ENCODE measurements at places on chromosomes 3 and 15. TPM values are rescaled to one million over a fixed set of nuclear protein-coding genes. Genes with fewer than 3 reads are reported as not detected.

DNA sequence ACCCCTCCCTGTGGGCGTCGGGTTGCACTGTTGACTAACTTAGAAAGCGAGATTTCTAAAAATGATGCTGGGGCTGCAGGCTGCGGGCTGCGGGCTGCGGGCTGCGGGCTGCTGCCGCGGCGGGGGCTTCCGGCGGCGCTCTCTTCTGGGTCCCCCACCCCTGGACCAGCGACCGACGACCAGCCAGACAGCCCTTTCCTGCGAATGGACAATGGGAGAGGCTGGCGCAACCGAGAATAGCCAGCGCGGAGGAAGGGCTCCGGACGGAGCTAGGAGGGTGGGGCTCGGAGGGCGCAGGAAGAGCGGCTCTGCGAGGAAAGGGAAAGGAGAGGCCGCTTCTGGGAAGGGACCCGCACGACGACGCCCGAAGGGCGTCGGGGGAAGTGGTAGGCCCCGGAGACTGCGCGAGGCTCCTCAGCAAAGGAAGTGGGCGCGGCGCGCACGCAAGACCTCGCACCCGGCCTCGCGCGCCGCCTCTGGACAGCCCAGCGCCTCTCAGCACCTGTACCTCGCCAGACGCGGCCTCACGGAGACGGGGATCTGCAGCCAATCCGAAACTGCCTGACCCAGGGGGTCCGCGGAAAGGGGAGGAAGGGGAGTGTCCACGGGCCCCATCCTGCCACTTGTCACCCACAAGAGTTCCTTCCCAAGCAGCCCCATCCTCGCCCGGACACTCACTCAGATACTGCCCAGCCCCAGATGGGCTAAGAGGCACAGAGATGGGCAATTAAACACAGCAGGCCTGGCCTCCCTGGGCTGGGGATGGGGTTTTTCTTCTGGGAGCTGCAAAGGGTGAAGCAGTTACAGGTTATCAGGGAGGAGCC, 70.7 kb downstream of the SLC12A8 start:
- H3K27ac ChIP-seq: no peak overlapping the region
- H3K36me3 ChIP-seq: no peaks in the 10 kb centered on the region
- H3K27me3 ChIP-seq: peaks cover 8% of the 10 kb centered on the region
- DNase-seq: peak; percentile 78
- peaks cover 46% of the 10 kb centered on the region for H3K4me1 ChIP-seq
- H3K4me3 ChIP-seq: peak overlapping the region; percentile 73

The GOLGA8R gene
- total RNA-seq: 0.50 TPM

DNA sequence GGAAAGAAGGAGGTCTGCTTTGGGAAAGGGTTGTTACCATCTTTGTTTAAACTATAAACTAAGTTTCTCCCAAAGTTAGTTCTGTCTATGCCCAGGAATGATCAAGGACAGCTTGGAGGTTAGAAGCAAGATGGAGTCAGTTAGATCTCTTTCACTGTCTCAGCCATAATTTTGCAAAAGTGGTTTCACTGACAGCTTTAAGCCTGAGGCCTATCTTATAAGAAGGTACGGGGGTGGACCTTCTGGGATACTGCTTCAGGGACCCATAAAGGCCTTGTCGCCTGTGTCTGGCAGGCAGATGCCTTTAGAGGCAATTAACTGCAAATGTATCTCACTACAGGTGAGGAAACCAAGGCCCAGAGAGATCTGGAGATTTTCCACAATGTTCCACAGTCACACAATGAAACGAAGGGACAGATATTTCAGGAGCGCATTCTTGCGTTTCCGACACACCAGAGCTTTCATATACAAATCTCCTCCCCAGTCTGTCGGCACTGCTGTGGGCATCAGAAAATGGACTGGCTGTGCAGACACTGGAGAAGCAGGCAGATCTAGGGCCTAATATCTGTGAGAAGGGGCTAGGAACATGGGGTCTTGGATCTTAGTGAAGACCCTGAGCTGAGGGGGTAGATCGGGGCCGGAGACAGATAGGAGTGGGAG, 169.5 kb upstream of the SMAD3 start:
- DNase-seq: no peak
- H3K4me1 ChIP-seq: peaks cover 33% of the 10 kb centered on the region
- no peak overlapping the region for H3K4me3 ChIP-seq
- H3K27ac ChIP-seq: no peak overlapping the region
- peaks cover 3% of the 10 kb centered on the region for H3K36me3 ChIP-seq
- H3K27me3 ChIP-seq: no peaks in the 10 kb centered on the region

DNA sequence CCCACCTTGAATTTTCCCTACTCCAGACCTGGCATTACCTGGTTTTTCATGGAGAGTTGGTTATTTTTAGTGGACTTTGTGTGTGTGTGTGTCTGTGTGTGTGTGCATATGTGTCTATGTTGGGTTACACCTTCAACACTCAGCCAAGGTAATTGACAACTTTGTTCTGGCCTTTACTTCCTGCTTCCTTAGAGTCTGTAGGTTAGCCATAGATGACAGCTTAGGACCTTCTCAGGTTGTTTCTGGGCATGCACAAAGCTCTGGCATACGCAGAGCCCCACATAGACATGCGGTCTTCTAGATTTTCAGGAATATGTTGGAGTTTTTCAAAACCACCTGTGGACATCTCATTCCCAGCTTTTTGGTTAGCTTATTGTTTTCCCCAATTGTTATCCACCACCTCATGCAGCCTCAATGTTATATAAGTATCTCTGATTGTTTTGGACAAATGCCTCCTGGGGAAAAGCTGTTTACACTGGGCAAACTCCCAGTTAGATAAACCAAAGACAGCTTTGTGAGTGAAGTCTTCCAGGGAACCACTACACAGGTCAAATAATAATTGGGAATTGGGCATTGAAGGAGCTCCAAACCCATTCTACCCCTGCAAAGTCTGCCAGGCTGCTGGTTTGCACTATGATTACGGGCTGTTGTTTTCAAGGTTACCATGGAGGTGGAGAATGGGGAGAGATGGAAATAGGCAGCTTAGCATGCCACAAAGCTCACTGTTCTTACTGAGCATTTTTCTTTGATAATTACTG, 201.2 kb downstream of the ADAMTSL3 start:
- H3K4me3 ChIP-seq: no peak overlapping the region
- H3K36me3 ChIP-seq: peaks cover 4% of the 10 kb centered on the region
- H3K27ac ChIP-seq: no peak overlapping the region

GRCh38 chr3:187902041-187902471, 156.8 kb upstream of the BCL6 start:
- no peaks in the 10 kb centered on the region for H3K27me3 ChIP-seq
- DNase-seq: no peak
- no peak overlapping the region for H3K27ac ChIP-seq
- no peaks in the 10 kb centered on the region for H3K36me3 ChIP-seq
- no peak overlapping the region for H3K4me3 ChIP-seq
- peaks cover 38% of the 10 kb centered on the region for H3K4me1 ChIP-seq

DNA sequence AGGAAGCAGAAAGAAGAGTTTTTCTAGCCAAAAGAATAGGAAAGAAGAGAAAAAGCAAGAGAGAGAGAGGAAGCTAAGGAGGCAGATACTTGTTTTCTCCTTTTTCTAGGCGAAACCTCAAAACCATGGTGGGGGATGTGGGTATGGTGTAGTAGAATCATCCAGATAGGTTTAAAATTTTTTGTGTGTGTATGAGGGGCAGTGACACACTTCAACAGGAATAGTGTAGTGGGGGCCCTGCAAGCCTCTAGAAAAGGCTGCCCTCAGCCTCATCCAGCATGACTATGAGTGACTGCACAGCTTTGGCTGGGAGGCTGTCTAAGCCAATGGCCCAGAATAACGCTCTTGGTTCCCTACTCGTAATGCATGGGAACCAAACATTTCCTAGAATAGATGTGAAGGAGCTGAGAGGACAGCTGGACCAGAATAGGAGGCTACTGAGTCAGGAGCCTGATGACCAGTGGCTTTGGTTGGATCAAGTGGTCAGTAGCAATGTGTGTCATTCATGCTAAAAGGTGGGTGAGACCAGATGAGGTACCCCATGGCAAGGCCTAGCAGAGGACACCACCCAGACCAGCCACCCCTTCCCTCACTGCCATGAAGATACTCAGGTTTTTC, 24.4 kb downstream of the MOBP start:
- H3K27ac ChIP-seq: no peak overlapping the region
- no peak overlapping the region for H3K4me3 ChIP-seq
- no peak for DNase-seq
- no peaks in the 10 kb centered on the region for H3K36me3 ChIP-seq
- no peaks in the 10 kb centered on the region for H3K27me3 ChIP-seq

The BAHD1 gene
- total RNA-seq: 49.1 TPM

DNA sequence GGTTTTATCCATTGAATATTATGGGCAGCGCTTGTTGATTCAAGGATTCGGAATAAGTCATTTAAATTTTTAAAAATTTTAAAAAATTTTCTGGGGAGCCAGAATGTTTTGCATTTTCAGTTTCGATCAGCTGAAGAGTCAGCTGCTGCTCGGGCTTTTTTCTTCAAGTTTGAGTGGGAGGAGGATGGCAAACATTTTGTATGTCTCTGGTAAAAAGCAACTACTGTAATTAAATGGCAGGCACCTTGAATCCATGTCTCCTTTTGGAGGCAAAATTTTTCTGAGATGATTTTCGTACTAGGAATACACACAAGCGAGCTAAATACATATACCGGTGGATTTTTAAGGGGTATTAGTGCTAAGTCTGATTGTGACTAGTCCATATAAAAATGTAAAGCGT, 612 bp downstream of the C3orf38 start:
- peaks cover 20% of the 10 kb centered on the region for H3K4me1 ChIP-seq
- H3K36me3 ChIP-seq: peaks cover 11% of the 10 kb centered on the region

The LRRC3B gene
- total RNA-seq: 3.0 TPM

- H3K4me3 ChIP-seq: no peak overlapping the region
- no peaks in the 10 kb centered on the region for H3K27me3 ChIP-seq
- no peak for DNase-seq
- H3K27ac ChIP-seq: no peak overlapping the region
These were observed 194.7 kb downstream of the KLHL25 start for GRCh38 chr15:85600001-85600400.

The ACSBG1 gene
- total RNA-seq: 5.8 TPM

DNA sequence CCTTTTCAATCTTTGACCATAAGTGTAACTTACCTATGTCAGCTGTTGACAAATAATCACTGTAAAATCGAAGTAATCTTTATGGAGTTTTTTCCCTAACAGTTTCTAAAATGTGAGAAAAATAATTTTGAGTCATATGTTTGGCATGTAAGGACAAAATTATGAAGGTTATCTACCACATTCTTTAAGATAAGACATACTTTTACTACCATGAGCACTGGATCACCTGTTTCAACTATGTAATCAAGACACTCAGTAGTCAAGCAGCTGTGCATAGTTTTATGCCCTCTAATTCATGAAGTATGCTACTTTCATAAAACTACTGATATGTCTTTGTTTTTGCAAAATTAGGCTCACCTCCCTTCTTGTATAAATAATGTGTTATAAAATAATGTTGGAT, 12.1 kb downstream of the FGF7 start:
- H3K27me3 ChIP-seq: no peaks in the 10 kb centered on the region
- no peak overlapping the region for H3K27ac ChIP-seq
- H3K36me3 ChIP-seq: no peaks in the 10 kb centered on the region
- peaks cover 5% of the 10 kb centered on the region for H3K4me1 ChIP-seq
- no peak overlapping the region for H3K4me3 ChIP-seq
- no peak for DNase-seq

DNA sequence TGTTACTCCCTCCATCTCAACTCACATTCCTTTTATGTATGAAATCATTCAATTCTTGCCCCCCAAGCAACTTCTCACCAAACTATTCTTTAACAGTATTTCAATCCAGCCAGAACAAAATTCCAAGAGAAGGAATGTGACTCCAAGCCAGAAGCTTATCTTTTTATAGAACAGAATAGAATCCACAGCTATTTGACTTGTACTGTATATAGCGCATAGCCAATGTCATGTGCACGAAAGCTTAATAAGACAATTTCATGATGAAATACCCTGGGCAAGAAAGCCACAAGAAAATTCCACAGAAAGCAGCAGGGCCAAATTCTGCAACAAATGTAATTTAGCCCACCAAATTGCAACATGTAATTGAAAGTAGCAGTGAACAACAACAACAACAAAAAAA, 127.6 kb upstream of the UBE2E2 start:
- H3K4me3 ChIP-seq: no peak overlapping the region
- no peaks in the 10 kb centered on the region for H3K36me3 ChIP-seq
- H3K27me3 ChIP-seq: peaks cover 49% of the 10 kb centered on the region
- H3K27ac ChIP-seq: no peak overlapping the region

GRCh38 chr3:131712662-131713061, 209.9 kb upstream of the MRPL3 start:
- no peaks in the 10 kb centered on the region for H3K36me3 ChIP-seq
- no peak for DNase-seq
- peaks cover 41% of the 10 kb centered on the region for H3K4me1 ChIP-seq
- no peak overlapping the region for H3K4me3 ChIP-seq

The CD200 gene
- 54.1 TPM for total RNA-seq

DNA sequence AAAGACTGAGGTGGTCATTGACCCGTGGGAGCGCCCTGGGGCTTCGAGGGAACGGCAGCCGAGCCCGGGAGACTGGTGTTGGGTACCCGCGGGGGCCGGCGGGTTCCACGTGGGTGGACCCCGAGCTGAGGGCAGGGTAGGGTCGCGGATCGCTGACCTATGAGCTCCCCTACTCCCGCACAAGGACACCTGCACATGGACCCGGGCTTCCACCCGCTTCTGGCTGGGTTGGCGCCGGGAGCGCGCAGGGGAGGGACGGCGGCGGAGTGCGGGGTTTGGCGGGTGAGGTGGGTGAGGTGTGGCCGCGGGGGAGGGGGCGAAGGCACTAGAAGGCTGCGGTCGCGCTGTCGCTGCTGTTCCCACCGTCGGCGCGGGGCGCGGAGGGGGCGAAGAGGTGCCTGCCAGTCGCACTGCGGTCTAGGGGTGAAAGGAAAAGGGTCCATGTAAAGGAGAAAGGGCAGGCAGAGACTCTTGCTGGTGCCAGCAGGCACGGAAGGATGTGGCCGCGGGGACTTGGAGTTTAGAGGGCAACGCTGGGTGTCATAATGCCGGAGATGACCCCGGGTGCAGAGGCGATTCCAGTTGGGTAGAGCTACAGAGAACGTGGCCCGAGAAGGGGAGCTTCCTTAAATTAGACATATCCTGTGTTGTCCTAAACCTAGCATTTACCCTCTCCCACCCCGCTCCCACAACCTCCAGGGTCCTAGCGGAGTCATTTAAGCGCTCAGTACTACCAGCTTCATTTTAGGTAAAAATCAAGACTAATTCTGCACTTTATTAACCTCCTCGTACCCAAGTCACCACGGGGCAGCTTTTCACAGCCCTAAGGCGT, 245.9 kb upstream of the TOPAZ1 start:
- peak overlapping the region; percentile 86 for H3K4me3 ChIP-seq
- peaks cover 94% of the 10 kb centered on the region for H3K27me3 ChIP-seq
- H3K27ac ChIP-seq: no peak overlapping the region
- H3K36me3 ChIP-seq: peaks cover 10% of the 10 kb centered on the region
- peak; percentile 33 for DNase-seq

- no peak overlapping the region for H3K4me3 ChIP-seq
- peaks cover 16% of the 10 kb centered on the region for H3K4me1 ChIP-seq
- no peak overlapping the region for H3K27ac ChIP-seq
- no peak for DNase-seq
These were observed 123.7 kb downstream of the THSD4 start for GRCh38 chr15:71238926-71239325.

The GABRR3 gene
- total RNA-seq: not detected

All from WTC11 (cell line).